ENCODE measurements at places on chromosomes 16 and 17. TPM values are rescaled to one million over a fixed set of nuclear protein-coding genes. Genes with fewer than 3 reads are reported as not detected.

DNA sequence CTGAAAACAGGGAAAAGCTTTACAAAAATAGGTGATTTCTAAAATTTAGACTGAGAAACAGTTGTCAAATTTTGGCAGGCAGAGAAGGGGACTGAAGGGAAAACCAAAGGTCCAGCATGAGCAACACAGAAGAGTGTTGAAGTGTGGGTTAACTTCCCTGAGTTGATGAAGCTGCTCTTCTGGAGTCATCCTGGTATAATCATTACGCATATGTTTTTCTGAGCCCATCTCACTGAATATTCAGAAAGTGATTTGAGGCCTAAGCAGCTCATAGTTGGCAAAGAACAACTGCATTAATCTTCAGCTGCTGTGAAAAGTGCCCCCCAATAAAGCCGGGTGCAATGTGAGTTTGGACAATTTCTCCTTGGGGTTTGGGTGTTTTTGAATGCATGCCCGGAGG, 115.0 kb upstream of the RBBP6 start:
- no peak for DNase-seq

GRCh38 chr16:89955001-89955685, 6.6 kb downstream of the DEF8 start:
- no peak for DNase-seq

- DNase-seq: no peak
Observed at GRCh38 chr17:48990882-48991357, 6.3 kb upstream of the IGF2BP1 start.

DNA sequence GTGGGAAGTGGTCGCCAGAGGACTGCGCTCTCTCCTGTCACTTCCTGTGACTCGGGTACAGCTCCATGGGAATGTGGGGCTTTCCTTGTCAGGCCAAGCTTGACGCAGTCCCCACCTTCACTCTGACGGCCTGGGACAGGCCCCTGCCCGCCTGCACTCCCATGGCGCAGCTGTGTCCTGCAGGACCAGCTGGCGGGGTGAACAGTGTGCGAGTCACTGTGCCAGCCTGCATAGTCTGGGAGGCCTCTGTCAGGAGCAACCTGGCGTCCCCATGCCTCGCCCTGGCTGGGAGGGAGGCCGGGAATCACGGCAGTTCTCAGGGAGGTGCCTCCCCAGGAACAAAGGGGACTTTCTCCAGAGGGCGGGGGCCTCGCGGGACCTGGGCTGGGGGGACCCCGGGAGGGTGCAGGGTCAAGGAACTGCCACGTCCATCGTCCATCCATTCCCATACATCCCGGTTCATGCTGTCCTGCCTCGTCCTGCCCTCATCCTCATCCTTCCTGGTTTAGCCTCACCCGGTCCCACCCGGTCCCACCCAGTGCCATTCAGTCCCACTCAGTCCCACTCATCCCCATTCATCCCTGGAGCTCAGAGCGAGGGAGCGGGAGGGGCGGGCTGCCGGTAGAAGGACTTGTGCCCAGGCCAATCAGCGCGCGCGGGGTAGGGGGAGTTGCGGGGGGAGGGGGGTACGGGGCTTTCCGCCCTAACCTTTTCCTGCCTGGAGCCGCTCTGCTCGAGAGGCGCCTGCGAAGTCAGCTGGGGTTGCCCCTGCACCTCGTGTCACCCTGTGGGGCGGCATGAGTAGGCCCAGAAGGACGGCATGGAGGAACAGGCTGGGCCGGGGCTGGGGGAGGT, 13.4 kb downstream of the FLYWCH1 start:
- DNase-seq: no peak

DNA sequence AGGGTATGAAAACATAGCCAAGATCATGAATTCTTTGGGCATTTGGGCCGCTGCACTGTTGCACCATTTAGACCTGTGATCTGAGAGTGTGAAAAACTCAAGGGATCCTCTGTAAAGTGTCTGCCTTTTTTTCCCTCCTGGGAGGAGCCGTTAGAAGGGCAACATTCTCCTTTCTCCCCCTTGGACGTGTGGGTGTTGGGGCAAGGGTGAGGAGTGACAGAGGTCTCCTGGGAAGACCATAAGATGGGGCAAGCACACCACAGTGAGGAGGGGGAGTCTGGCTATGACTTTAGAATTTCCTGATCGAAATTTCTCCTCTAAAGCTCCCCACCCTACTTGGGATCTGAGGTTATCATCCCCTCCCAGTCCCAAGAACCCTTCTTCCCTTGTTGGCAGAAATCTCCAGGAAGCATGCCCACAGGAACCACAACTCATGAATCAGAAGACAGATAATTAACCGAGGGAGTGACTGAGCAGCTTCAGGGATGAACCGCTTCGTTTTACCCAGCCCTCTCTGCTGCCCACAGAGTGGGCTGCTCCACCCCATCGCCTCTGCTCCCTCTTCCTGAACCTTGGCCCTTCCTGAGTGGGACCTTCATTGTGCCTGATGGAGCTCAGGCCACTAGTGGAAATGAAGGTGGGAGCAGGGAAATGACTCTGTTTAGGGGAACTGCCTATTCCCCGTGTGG, 4.2 kb downstream of the ITGB3 start:
- no peak for DNase-seq

The CHD3 gene
- 210 TPM for polyA plus RNA-seq

The MYH1 gene
- 0.04 TPM for polyA plus RNA-seq

GRCh38 chr17:5049314-5049841, 14.2 kb upstream of the SLC52A1 start:
- no peak for DNase-seq

The CLTC gene
- 267 TPM for polyA plus RNA-seq

The GCGR gene
- 8.6 TPM for polyA plus RNA-seq

DNA sequence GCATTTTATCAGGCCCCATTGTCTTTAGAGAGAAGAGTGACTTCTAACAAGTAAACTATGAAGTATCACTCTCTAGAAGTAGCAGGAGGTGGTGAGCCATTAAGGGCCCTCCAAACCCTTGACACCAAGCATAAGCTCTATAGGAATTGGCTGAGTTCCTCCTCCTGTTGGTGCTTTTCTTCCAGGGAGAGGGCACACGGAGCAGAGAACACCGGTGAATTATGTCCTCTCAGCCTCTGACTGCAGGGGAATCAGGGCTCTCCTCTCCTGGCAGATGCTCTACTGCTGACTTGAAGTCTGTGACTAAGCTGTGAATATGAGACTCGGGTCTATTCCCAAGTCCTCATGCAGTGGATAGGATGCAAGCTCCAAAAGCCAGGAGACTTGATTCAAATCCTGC, 32.3 kb downstream of the CHD9 start:
- no peak for DNase-seq

GRCh38 chr16:28529124-28529523, 9.7 kb downstream of the NUPR1 start:
- DNase-seq: no peak

The ADPRM gene
- 17.5 TPM for polyA plus RNA-seq

The FADS6 gene
- polyA plus RNA-seq: 0.52 TPM

- no peak for DNase-seq
Observed at GRCh38 chr17:77185137-77185536, 44.4 kb downstream of the SEC14L1 start.

The HSD17B1 gene
- 3.2 TPM for polyA plus RNA-seq

DNA sequence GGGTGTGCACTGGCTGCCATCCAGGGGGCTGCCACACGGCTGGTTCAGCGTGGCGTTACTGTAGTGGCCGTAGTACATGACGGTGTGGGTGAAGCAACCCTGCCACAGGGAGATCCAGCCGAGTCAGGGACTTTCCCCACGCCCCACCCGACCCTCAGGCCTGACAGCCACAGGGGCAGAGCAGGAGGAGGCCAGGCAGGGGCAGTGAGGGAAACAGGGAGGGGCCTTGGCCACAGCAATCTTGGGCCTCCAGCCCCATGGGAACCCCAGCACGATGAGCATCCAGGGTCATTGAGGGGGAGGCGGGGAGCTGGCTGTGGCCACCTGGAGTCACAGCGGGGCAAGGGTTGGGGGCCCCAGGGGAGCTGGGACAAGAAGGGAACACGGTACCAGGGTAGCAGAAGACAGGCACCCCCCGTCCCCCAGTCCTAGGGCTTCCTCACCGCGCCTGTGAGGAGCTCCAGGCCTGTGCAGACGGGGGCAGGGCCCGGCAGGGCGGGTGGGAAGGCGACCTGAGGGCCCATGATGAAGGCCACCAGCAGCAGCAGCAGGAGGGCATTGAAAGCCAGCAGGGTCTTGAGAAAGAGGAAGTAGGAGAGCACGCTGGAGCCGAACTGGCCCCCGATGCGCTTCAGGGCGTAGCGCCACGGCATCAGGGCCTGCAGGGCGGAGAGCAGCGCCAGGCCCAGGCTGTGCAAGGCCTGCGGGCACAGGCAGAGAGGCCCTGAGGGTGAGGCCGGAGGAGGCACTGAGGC, 4.3 kb downstream of the TMC6 start:
- no peak for DNase-seq

DNA sequence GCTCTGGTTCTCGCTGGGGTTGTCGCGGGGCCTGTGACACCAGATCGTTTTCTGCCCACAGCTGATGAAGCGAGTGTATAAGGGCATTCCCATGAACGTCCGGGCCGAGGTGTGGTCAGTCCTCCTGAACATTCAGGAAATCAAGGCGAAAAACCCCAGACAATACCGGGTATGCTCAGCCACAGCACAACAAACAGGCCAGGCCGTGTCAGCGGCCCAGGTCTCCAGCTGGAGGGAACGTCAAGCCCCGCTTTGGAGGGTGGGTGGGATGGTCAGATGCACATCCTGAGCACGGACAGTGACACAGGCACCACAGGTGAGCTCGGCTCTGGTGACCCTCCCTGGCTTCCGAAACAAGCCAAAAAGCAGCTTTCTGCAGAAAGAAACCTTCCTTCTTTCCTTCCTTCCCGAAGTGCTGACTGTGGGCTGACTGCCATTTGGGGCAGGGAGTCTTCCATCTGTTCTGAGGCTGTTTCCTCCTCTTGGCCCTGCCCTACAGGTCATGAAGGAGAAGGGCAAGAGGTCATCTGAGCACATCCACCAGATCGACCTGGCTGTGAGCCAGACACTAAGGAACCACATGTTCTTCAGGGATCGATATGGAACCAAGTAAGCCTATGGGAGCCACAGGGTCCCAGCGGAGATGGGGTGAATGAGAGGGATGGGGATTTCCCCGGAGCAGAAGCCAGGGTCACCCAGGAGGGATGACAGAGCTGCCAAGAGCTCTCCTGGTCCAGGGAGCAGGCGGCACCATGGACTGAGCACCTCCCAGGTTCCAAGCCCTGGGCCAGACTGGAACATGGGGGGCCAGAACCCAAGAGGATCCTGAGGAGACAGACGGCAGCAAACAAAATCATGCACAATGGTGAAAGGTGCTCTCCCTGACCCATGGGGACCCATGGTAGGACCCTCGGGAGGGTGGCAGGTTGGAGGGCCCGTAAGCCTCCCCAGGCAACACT, 79.4 kb downstream of the GOSR1 start:
- DNase-seq: no peak

The TM4SF5 gene
- 2.1 TPM for polyA plus RNA-seq

The CBFA2T3 gene
- 1.8 TPM for polyA plus RNA-seq

GRCh38 chr17:28466521-28467048, 6.9 kb upstream of the SLC13A2 start:
- DNase-seq: no peak

GRCh38 chr16:61659936-61660335, 376.3 kb downstream of the CDH8 start:
- no peak for DNase-seq

- no peak for DNase-seq
Observed at GRCh38 chr17:7478276-7479212, 887 bp downstream of the ZBTB4 start.

GRCh38 chr16:86634292-86634691, 55.9 kb downstream of the FOXL1 start:
- DNase-seq: no peak

DNA sequence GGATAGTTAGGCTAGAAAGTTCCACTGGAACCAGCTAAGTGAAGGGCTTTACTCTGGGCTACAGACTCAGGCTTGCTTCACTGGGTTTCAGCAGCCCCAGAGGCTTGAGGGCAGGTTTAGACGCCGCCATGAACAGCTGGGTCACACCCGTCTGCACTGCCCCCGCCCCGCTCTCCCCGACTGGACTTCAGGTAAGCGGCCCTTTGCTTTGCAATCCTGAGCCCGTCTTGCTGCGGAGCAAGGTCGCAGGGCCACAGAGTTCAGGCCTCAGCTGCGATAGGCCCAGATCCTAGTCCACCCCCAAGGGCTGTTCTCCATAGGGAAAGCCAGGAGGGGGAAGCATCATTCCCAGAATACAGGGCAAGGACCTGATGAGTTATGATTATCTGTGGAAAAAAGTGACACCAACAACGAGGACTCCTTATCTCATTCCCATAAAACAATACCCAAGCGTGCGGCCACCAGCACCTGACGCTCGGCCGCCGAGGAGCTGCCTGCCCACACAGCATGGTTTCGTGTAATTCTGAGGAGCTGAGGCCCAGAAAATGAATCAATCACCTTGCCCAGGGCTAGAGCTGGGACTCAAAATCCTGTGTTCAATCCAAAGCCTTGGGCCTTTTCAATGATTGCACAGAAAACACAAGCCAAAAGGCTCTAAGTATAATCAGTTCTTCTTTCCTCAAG, 20.4 kb downstream of the MEAK7 start:
- no peak for DNase-seq

DNA sequence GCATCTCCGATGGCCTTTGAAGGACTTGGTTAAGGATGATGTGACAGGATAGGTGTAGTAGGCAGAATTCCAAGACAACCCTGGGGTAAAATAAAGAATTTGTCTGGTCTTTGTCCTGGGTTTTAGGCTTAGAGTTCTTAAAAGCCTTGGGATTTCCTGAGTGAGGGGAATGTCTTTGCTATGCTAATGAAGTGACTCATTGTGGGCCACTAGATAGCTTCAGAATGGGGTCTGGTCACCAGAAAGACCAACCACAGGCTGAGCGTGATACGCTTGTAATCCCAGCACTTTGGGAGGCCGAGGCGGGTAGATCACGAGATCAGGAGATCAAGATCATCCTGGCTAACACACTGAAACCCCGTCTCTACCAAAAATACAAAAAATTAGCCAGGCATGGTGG, 182.8 kb upstream of the TOX3 start:
- no peak for DNase-seq

The ZFHX3 gene
- 15.9 TPM for polyA plus RNA-seq

- DNase-seq: no peak
Observed at GRCh38 chr17:72134608-72135394, 14.0 kb downstream of the SOX9 start.

GRCh38 chr17:4969047-4969550, 1.5 kb upstream of the SPAG7 start:
- no peak for DNase-seq

DNA sequence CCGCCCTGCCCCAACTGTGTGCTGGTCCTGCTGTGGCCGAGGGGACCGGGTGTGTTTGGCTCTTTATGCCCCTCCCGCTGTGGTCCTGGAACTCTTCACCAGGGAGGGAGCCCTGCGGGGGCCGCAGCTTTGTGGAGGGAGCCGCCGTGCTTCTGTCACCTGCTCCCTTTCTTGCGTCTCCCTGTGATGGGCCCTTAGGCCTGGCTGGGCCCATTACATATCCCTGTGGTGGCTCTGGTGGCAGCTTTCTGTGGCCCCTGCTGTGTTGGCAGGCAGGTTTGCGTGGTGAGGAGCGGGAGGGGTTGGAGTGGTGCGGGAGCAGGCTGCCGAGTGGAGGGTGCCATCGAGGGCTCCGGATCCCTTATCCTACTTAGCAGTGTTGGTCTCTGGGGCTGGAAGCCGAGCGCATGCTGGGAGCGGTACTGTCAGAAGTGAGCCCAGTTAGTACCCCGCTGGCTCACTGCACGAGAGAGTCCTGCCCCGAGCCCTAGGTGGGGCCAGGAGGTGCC, 60.4 kb downstream of the PDPK1 start:
- DNase-seq: no peak
